ENCODE measurements at places on chromosomes 1 and 21.

- ATAC-seq: peak; percentile 47
Measured at GRCh38 chr1:32754317-32755097, 51.9 kb upstream of the SYNC start.

GRCh38 chr1:73537400-73537799 is 660.6 kb downstream of the LRRIQ3 start:
- ATAC-seq: no peak

- ATAC-seq: peak; percentile 18
Measured at GRCh38 chr1:2322065-2322571, 69.2 kb downstream of the MORN1 start.

- ATAC-seq: no peak
Measured at GRCh38 chr1:38744452-38745350, 114.9 kb downstream of the RRAGC start.

- peak; percentile 43 for ATAC-seq
Measured at GRCh38 chr1:221832617-221833016, 90.7 kb upstream of the DUSP10 start.

- ATAC-seq: peak; percentile 79
Measured at GRCh38 chr1:17258116-17258757, 9.3 kb downstream of the PADI3 start.

- no peak for ATAC-seq
Measured at GRCh38 chr1:107991371-107992066, 26.5 kb upstream of the VAV3 start.

GRCh38 chr1:232038706-232039677 is 412.4 kb downstream of the DISC1 start:
- ATAC-seq: peak; percentile 72
